Stimulated activated CD8-positive, alpha-beta memory T cell treated with anti-CD3 and anti-CD28 coated beads, Interleukin-4, amount 100 ng/mL, for 48 hours (primary cell): ENCODE measurements at places on chromosomes 11 and 22.

DNA sequence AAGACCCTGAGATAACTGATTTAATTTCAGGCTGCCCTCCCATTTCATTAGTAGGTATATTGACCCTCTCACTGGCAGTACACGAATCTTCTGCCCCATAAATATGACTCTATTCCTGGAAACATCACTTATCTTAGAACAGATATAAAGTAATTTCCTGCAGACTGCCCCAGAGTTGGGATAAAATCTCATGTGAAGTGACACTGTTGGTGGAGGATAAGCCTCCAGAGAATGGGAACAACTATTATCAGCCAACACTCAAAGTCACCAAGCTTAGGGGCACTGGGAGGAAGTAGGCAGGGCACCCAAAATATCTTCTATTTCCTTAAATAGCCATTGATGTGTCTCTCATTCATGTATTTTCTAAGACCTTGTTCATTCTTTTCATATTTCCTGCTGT lies 8.2 kb downstream of the OR51B5 start:
- DNase-seq: no peak

DNA sequence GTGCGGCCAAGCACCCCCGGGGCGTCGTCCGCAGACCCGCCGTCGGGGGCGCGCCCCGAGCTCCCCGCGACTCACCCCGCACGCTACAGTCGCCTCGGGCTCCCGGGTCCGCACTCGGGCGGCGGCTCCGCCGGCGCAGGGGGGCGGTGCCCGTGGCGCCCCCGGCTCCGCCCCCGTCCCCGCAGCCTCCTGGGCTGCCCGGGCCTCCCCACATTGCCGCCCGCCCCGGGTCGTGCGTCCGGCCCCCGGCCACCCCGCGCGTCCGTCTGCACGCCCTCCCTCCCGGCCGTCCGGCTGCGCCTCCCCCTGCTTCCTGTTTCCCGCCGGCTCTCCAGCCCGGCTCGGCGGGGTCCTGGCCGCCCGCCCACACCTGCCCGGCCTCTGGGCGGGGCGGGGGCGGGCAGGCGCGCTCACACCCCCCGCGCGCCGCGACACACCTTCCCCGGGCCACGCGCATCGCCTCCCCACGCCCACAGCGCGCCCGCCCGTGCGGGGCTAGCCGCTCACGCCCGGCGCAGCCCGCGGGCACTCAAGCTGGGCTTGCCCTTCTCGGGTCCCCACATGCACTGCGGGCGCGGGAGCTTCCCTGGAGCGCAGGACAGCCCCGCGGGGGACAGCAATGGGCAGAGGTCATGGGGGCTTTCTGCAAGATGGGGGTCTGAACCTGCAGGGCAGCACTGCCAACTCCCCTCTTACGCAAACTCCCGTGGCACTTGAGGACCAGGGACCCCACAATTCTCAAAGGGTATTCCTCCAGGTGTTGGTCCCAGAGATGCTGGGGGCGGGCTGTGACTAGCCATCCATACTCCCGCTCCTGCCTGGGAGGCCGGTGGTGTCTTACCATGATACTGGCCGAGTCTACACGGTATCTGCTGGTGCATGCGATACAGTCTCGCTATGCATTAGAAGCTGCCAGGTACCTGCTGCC lies at the start of gene CARD10:
Gene CARD10 (minus strand): TSS at position 148 of the 928 bp plus-strand sequence. CDS start 215 bp downstream, outside the sequence.
- no peak for DNase-seq

GRCh38 chr11:68031144-68031464 lies 623 bp downstream of the NDUFS8 start:
- DNase-seq: no peak

- no peak for DNase-seq
Observed at GRCh38 chr11:110028921-110029320, 64.3 kb upstream of the ZC3H12C start.

DNA sequence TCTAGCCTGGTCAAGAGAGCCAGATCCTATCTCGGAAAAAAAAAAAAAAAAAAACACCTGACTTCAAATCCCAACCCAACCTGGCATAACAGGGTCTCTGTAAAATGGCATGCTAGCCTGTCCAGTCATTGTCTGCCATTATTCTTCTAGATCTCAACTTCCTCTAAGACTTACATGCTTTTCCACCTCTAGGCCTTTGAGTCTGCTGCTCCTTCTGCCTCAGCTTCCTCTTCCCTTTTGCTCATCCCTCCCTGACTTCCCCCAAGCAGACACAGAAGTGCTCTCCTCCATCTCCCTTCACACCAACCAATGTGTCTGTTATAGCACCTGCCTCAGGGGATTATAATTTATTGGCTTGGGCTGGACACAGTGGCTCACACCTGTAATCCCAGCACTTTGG lies 7.8 kb downstream of the STK33 start:
- DNase-seq: no peak

DNA sequence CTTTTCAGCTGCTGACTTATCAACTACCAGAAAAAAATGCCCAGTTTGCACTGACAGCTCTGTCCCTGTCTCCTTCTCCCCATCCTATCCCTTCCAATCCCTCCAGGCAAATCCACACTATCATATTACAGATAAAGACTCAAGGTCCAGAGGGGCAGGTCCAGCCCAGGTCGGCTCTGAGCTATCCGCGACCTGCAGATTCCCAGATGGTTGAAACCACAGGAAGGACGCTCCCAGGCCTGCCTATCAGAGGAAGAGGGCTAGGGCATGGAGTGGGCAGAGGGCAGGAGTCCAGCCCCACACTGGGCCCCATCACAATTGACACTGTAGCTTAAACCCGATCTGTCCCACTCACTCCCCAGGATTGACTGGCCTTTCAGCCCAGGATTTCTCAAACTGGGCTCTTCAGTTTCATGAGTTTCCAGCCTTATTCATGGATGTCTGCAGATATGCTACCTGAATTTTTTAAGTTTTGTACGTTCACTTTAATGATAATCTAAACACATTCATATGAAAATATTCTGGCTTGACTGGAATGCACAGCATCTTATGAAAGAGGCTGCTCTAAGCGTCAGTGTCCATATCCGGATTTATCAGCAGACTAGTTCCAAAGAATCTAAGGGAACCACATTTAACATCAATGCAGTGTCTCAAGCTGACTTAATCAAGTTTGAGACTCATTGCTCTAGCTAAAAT lies 16.4 kb upstream of the FCHSD2 start:
- no peak for DNase-seq

DNA sequence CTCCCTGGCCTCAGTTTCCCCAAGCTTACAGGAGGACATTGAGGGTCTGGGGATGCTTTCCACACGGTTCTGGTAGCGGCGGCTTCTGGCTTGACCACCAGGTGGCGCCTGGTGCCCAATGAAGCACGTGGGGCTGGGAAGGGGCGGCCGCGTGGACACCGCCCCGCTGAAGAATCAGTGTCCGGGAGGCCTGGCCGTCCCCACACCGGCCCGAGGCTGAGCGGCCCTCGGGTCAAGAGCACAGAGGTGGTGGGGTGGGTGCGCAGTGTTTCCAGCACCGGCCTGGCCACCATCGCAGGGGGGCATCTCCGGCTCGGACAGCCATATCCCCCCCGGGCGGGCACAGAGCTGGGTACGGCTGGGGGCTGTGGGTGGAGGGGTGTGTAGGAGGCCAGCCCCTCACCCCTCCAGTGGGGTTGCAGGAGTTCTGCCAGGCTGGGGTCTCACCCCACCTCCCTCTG lies 27.8 kb upstream of the PPARA start:
- peak; percentile 87 for DNase-seq

DNA sequence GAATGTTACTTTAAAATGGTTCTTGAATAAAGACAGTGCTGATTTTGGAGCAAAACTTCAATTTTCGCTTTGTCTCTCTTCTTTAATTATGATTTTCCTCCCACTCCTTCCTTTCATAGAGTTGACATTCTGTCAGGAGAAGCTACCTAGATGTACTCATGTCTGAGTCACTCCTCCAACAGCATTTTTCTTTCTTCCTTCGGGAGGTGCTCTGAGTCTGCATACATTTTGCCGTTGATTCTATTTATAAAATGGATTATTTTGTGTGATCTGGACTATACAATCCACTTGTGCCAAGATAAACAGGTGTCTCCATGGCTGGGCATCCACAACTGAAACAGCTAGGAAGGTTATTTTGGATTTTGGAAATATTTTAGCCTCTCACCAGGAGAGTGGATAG lies 588.3 kb upstream of the ANO5 start:
- no peak for DNase-seq

GRCh38 chr22:42976217-42976933 lies 38.6 kb downstream of the PACSIN2 start:
- DNase-seq: no peak

DNA sequence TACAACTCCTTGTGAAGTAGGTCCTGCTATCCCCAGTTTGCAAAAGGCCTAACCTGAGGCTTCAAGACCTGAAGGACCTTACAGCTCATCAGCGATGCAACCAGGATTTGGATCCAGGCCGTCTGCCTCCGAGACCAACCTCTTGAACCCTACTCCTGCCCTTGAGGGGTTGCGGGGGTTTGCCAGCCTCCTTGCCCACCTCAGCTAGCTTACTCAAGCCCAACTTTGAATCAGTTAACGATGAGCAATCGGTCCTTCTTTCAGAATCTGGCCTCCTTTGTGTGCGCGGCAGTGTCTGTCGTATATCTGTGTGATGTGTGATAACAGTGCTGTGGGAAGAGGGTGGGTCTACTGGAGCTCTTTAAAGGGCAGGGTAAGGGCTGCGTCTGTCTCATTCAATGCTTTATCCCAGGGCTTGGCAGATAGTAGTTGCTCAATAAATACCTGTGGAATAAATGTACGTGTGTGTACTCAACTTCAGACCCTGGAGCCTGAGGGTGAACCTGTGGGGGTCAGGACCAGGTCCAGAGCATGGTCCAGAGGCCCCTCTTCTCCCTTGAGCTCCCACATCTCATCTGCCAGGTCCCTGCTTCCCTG lies 3.2 kb downstream of the CHRM1 start:
- no peak for DNase-seq

DNA sequence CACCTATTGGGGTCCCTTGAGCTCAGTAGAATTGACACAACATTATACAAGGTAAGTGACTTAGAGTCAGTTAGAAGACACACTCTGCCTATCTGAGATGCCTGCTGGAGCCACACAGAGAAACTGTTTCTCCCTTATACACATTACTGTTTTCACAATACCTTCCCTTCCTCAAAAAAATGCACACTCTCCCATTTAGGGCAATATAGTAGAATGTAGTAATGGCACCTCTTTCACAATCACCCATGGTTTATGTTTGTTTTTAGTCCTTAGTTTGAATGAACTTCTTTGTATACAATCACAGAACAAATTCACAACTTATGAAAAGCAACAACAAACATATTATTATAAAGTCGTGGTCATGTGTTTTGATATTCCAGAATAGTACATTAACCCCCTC lies 14.3 kb downstream of the OR52H1 start:
- DNase-seq: no peak

- DNase-seq: no peak
Observed at GRCh38 chr11:70247710-70248072, 22.8 kb upstream of the PPFIA1 start.

DNA sequence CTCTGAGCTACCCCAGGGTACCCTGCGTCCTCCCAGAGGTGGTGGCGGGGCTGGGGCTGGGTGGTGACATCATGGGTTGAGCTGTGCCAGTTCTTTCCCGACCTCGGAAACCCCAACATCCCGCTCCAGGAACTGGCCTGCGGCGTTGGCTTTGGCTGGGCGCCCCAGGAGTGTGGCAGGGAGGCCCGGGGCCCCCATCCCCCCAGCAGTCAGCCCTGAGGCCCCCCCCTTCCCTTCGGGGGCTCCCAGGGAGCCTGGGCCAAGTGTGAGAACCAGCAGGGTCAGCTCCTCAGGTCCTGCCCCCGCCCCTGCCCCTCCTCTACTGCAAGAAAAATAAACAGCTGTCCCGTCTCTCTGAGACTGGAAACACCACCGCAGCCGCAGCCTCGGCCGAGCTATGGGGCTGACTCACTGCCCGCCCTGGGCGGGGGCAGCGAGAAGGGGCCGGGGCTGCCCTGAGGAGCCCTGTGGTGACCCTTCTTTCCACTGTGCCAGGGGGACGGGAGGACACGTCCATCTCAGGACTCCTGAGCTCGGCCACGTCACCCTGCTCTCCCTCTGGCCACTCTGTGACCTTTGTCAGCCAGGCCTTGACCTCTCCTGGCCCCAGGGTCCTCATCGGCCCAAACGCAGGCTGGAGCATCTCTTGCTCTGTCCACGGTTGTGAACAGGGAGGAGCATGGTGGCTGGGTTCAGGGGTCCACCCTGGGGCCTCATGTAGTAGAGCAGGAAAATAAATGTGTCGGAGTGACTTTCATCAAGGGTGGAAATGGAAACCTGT lies 73.4 kb downstream of the WNT7B start:
- no peak for DNase-seq

DNA sequence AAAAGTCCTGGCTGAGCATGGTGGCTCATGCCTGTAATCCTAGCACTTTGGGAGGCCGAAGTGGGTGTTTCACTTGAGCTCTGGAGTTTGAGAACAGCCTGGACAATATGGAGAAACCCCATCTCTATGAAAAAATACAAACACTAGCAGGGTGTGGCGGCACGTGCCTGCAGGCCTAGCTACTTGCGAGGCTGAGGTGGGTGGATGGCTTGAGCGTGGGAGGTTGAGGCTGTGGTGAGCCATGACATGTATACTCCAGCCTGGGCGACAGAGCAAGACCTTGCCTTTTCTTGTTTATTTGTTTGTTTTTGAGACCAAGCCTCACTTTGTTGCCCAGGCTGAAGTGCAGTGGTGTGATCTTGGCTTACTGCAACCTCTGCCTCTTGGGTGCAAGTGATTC lies 8.1 kb upstream of the CRY2 start:
- no peak for DNase-seq

DNA sequence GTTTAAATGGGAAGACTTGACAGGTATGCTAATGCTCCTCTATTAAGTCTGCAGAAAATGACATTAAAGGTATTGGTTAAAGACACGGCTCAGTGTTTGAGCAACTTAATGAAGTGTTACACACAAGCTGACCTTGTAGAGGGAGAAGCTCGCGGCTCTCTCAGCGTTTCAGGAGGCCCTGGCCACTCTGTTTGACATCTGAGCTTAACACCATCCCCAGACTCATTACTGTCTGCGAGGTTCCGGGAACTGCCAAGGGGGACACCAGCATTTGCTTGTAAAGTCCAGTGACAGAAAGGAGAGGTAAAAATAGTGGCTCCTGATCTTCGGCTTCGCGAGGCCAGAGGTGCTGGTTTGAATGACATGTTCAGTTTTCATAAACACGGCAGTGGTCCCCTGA lies 540.7 kb upstream of the CADM1 start:
- DNase-seq: no peak

GRCh38 chr11:45278714-45279113 lies 7.4 kb downstream of the SYT13 start:
- no peak for DNase-seq

- DNase-seq: no peak
Observed at GRCh38 chr22:40484906-40485669, 114.7 kb downstream of the SGSM3 start.

DNA sequence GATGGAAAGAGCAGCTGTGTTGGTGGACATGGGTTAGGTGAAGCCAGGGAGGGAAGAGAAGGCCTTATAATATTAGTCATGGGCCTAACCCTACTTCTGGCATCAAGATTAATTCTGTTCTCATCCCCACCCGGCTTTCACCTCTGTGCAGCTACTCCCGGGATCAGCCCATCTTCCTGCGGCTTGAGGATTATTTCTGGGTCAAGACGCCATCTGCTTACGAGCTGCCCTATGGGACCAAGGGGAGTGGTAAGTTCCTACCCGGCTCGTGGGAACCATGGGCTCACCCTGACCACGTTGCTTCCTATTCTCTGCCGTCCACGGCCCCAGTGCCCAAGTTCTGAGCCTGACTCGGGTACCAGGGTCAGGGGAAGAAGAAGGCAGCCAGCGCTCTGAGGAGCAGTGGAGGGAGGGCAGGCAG lies 51.6 kb downstream of the ST3GAL4 start:
- DNase-seq: no peak

- DNase-seq: no peak
Observed at GRCh38 chr11:130616573-130616972, 168.1 kb downstream of the ADAMTS15 start.

GRCh38 chr11:108368134-108368533 lies 99.2 kb downstream of the C11orf65 start:
- no peak for DNase-seq
